ENCODE measurements at places on chromosomes 6 and 20.
A peak's percentile ranks its signal among the peaks of the same experiment; 100 is the strongest.

DNA sequence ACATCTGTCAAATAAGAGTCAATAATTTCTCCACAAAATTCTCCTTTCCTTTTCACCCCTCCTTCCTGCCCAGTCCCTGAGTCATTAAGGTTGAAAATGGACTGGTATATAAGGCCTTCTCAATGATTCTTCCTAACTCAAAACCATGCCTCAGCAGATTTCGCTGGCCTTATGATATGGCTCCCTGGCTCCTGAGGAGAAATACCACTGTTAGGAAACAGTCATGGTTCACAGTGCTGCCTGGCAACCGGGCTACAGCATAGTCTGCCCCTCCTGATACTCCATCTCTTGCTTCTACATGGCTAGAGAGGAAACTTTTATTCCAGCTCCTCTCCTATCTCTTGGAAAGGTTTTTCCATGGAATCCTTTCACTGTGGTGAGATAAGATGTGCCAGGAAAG, 4.7 kb downstream of the UBE2J1 start:
- DNase-seq = no peak

- no peak for DNase-seq
Measured at GRCh38 chr6:43917878-43918382, 147.9 kb downstream of the VEGFA start.

GRCh38 chr6:106973836-106974335, 643 bp downstream of the CD24 start:
- DNase-seq = no peak

- no peak for DNase-seq
Measured at GRCh38 chr6:150696190-150696589, 96.5 kb downstream of the PLEKHG1 start.

- DNase-seq = no peak
Measured at GRCh38 chr20:38373231-38373867, 27.1 kb downstream of the LBP start.

GRCh38 chr6:166277892-166278578, 30.2 kb downstream of the PRR18 start:
- DNase-seq = no peak

DNA sequence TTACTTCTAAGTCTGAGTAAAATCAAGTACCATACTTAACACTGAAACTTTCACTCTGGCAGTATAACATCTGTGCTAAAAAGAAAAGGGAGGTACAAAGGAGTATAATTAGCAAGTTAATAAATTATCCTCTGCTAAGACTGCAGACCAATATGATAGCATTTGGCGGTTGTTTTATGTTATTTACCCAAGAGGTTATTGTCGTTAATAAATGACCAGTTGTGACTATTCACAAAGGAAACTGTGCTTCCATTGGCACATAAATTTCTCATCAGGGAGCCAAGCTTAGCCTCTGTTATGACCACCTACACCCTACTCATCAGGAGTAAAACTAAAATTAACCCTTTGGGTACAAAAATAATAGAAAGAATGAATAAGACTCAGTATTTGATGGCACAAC, 86.5 kb downstream of the CRYBG1 start:
- DNase-seq = no peak

DNA sequence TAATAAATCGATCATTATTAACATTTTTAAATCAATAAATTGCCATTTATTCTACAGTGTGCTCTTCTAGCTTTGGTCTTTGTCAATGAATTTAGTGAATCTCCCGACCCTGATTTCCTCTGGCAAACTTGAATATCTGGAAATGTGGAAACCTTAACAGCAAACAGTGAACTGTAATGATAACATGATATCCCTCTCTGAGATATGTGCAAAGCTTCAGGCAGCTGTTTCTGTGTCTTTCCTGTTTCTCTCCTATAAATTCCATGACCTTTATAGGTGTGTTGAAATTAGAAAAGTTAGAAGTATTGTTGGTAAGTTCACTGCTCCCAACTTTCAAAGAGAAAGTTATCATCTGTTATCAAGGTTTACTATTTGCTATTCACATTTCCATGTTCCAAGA, 218.8 kb upstream of the RNF217 start:
- DNase-seq = no peak

DNA sequence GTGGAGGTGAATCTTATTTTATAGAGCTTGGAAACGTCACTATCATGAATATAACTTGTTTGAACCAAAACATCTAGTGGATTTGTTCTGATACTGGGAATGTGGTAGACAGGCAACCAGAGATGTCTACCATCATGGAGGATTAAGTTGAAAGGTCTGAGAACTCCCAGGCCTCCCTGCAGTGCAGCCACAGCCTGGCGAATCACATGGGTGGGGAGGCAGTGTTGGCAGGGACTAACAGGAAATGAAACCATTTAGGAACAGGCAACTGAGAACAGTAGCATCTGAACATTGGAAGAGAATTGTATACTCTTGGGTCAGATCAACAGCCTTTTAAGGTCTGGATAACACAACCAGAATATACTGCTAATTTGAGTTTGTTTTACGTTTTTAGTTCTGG, 22.3 kb upstream of the CEP162 start:
- DNase-seq = peak; percentile 12

GRCh38 chr20:35277127-35277526, 795 bp downstream of the MMP24OS start:
- DNase-seq = no peak

- no peak for DNase-seq
Measured at GRCh38 chr20:4876731-4877130, 124.6 kb downstream of the SLC23A2 start.

DNA sequence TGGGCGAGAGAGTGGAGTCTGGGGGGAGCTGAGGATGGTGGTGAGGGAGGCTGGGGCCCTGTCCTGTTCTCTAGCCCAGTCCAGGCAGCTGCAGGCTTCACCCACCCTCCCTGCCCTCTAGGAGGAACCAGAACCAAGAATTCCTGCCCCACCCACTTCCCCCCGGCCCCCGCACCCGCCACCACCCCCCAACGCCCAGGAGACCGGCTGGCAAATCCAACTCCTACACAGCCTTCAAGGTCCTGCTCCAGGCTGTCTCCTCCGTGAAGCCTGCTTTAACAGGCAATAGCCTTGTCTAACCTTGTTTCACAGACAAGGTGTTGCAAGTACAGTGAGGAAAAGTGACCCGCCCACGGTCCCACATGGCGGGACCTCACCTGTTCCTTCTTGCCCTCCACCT, 2.4 kb downstream of the SPDEF start:
- DNase-seq = no peak

DNA sequence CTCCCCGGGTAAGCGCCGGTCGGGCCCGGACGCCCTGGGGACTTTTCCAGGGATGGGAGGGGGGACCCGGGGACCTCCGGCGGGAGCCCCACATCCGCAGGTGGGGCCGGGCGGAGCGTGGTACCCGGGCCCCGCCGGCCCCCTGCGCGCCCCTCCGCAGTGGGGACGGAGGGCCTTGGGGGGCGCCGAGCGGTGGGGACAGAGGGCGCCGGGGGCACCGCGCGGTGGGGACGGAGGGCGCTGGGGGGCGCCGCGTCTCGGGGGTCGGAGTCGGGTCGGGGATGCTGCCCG, 270 bp downstream of the PLEKHG1 start:
- DNase-seq = no peak

- DNase-seq = no peak
Measured at GRCh38 chr6:121573481-121573880, 138.0 kb downstream of the GJA1 start.

DNA sequence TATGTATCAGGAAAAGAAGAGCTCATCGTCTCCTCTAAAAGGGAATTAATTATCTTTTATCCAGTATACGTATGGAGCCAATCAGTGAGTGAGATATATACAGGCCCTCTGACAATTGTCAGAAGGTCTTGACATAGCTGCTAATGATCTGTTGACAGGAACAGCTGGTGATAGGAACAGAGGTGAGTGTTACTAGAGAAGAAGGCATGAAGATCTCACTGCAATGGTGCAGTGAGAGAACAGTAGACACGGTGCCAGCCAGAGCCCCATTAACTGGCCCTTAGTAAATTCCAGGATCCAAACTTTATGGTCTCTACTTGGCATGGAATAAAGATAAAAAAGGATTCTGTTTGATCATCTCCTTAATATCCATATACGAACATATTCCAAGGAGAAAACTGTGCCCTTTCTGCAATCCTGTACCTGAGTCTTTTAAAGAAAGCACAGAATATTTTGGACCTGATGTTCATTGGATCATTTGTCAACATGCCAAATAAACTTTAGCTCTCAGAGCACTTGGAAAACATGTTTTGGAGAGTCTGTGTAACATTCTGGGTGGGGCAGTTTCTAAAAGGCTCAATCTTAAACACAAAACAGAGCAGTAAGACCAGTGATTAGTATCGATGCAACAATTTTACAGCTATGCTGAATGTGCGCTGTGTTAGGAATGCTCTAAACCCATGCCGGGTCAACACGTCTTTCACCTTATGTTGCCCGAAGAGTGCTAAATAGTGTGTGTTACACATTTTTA, 135.8 kb upstream of the CITED2 start:
- no peak for DNase-seq

- DNase-seq = no peak
Measured at GRCh38 chr6:3293271-3294155, 34.8 kb downstream of the PSMG4 start.

DNA sequence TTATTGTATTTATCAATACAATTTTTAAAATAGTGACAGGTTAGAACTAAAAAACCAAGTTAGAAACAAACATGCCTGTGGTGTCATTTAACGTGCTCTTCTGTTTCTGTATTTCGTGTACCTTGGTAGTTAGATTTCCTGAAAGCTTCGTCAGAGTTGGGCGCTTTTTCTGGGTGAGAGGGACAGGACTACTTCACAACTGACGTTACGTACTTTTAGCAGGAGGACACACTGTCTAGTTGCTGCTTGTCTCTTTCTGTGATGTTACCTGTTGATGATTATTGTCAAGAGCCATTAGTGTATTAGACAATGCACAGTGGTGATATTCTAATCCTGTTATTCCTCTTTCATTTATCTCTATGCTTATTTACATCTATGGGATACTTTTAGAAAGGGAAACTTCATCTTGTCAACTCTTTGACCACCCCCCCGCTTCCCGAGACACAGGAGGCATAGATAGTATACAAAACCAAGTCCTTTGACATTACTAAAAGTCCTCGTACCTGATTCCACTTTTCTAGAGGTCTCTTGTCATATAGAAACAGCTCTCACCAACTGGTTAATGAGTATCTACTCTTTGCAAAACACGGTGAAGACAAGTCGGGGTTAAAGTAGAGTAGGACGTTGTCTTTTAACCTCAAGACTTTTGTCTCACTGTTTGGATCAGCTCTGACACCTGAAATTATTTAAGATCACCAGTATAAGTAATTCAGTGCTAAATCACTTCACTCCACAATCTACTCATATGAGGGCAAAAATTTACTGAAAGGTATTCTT, 96.3 kb downstream of the LYRM2 start:
- no peak for DNase-seq

DNA sequence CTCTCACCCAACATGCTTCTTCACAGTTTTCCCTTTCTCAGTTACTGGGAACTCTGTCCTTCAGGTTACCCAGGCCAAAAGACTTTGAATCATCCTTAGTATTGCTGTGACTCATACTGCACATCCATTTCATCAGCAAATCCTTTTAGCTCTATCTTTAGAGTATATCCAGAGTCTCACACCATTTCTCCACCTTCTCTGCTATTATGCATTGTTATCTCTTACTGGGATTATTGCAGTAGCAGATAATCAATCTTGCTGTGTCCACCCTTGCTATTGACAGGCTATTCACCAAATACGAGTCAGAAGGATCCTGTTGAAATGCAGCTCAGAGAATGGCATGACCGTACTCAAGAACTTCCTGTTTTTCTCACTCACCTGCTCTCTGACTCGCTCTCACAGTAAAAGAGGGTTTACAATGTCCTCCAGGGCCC, 57.3 kb downstream of the BCKDHB start:
- peak; percentile 8 for DNase-seq

DNA sequence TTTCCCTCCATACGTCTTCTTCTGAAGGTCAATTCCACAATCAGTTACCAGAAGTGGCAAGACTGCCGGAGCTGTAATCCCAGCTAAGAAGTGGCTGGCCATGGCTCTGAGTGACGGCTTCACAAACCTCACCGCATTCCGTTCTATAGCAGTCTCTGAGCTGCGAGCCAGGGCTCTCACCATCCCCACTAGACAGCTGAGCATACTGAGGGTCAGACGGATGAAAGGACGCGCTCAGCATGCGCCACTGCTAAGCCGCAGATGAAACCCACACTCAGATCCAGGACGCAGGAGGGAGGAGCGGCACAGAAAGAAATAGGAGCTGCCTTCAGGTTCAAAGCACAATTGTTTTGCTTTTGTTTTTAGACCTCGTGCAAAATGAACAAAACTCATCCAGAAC, 97.9 kb downstream of the ANKRD60 start:
- DNase-seq = no peak

GRCh38 chr20:44026647-44027342, 112.1 kb downstream of the TOX2 start:
- DNase-seq = no peak

DNA sequence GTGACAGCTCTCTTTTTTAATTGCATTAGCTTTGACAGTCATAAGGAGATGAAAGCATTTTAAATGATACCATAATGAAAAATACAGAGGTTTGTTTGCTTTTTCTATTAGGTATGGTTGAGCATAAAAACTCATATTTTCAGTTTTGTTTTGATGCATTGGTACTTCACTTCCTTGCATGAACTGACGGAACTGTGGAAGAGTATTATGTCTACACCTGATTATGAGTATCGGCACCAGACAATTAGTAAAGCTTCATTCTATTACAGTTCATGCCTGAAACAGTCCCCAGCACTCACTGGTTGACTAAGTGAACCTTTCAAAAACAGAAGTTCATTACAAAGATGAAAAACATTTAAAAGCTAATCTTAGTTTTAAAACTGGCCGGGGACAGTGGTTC, 593.0 kb downstream of the GRIK2 start:
- DNase-seq = no peak

DNA sequence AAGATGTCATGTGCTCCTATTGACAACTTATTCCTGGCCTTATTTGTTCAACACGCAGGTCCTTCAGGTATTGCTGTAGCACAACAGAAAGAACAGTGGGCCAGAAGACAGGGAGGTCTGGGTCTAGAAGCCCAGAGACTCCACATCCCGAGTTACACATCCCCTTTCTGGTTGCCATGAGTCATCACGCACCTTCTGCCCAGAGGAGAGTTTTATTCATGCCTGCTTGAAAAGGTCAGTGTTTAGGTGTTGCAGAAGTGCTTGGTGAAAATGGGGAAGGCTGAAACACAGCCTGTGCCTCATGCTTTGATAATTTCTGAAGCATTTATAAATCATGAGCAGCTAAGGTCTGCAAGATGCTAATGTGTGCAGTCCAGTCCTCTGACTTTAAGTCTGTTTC, 256.4 kb downstream of the GMPR start:
- DNase-seq = no peak

- peak; percentile 44 for DNase-seq
Measured at GRCh38 chr6:33851959-33852358, 48.2 kb upstream of the MLN start.

- DNase-seq = no peak
Measured at GRCh38 chr6:27873021-27873940, 38.9 kb downstream of the OR2B2 start.

DNA sequence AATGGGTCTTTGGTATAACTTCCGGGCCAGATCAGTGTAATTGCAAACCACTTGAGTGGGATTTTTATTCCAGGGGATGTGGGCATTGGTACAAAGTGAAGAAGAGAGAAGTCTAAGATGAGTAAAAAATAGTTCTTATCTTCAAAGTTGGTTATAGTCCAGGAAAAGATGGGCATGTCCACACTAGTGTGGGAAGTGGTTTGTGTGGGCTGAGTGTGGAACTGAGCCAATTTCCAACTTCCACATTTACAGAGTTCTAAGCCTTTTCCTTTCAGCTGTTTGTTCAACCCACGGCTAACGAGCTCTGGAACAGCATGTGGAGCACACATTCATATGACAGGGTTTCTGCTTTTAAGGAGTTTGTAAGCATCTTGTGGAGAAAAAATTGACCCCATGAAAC, 72.3 kb upstream of the IFNGR1 start:
- DNase-seq = no peak

All from H54 (cell line).